Epithelial cell of proximal tubule (primary cell): ENCODE measurements at places on chromosomes 13 and 19. TPM values are rescaled to one million over a fixed set of nuclear protein-coding genes. Genes with fewer than 3 reads are reported as not detected.

- no peak for DNase-seq
These were observed 19.3 kb downstream of the TNFSF11 start for GRCh38 chr13:42592915-42593900.

- no peak for DNase-seq
These were observed 2.3 kb upstream of the ZNF347 start for GRCh38 chr19:53161123-53161522.

- DNase-seq = no peak
These were observed 19.6 kb downstream of the TMEM150B start for GRCh38 chr19:55305491-55305890.

GRCh38 chr19:8138201-8138600, 11.2 kb downstream of the FBN3 start:
- no peak for DNase-seq

GRCh38 chr13:76641056-76641455, 245.1 kb downstream of the KCTD12 start:
- no peak for DNase-seq

DNA sequence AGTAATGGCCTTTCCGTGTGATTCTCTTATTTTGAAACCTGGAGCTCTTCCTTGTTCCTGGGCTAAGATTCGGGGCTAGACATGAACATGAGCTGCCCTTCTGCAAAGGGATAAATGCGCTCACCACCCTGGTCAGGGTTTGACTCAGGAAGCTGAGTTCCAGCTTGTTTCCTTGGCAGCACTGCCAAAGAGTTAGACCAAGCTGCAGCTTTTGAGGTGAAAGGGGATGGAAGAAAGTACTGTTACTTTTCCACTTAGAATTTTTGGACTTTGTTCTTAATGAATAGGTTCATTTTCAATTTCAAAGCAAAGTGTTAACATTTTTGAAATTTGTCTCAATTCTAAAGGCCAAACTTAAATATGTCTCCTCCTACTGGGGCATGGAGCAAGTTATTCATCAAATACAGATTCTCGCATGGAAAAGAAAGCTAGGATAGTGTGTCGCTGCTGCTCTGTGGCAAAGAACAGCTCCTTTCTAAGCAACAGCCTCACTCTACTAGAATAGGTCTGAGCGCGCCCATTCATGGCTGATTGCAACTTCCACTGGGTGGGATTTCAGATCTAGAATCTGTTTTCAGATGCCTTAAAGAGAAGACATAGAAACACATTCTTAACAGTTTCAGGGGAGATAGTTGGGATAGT, 2.2 kb downstream of the RGCC start:
- no peak for DNase-seq

Gene ZNF726
- 5.9 and 11.6 TPM in 2 replicates for total RNA-seq

DNA sequence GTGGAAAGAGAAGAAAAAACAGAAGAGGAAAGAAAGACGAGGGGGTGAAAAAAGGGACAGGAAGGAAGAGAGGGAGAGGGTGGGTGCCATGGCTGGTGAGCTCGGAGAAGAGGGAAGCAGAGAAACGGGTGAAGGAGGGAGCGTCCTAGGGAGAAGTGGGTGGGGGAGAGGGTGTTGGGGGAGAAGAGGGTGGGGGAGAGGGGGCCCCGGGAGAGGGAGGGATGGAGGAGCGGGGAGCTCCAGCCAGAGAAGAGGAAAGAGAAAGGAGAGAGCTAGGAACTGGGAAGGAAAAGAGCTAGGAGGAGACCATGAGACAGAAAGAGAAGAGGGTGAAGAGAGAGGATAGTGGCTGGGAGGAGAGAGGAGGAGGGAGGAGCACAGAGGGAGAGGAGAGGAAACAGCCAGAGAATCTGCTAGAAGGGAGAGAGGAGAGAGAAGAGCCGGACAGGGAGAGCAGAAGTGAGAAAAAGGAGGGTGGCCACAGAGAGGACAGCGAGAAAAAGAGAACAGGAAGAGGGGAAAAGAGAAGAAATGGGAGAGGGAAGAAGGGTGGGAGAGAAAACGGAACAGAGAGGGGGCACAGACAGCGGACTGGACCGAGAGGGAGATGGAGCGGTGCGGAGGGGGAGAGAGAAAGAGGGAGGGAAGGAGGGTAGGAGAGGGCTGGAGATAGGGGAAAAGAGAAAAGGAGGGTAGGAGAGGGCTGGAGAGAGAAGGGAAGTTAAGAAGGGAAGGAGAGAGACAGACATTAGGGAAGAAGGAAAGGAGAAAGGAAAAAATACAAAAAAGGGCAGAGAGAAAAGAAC, 11.9 kb upstream of the GARIN5A start:
- no peak for DNase-seq

GRCh38 chr19:42563352-42564210, 31.1 kb downstream of the CEACAM8 start:
- DNase-seq = peak; percentile 1

Gene HTR2A
- total RNA-seq = not detected in 2 replicates

Gene TNFRSF19
- total RNA-seq = 7.3 and 8.4 TPM in 2 replicates

GRCh38 chr19:18500799-18501198, 21.1 kb downstream of the ELL start:
- DNase-seq = no peak

Gene CPB2
- not detected in 2 replicates for total RNA-seq

GRCh38 chr13:112270951-112271350, 105.2 kb upstream of the SPACA7 start:
- no peak for DNase-seq

DNA sequence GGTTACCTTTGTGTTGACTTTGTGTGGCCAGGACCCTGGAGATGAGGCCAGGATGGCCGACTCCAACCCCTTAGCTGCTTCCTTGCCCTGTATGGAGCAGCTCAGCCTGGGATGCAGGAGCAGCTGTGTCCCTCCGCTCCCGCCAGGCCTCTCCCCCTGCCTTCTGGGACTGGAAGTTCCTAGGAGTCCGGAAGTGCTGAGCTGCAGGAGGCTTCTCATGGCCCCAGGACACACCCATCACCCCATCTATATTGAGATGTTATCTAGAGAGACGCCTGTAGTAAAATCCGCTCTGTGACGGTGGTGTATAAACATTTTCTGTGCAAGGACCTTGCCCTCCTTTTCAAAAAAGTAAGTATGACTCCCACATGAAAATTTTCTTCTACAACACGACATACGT, 27.0 kb downstream of the WTIP start:
- DNase-seq = no peak

GRCh38 chr13:26529441-26529840, 28.0 kb upstream of the WASF3 start:
- DNase-seq = peak; percentile 9

DNA sequence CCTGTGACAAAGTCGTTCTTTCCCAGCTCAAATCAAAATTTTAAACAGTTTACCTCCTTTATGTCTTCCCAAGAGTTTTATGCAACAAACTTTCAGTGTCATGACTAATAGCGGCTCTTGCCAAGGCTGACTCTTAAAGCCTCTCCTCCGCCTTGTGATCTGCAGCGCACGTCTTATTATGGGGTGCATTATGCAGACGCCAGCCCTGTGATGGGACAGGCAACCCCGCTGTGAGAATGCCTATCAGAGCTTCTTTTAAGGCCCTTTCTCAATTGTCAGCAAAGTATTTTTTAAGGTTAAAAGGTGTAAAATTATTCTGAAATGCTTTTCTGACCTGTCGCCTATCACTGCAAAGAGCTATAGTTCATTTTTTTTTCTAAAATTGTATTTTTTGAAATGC, 152.8 kb downstream of the SOX1 start:
- DNase-seq = no peak

- no peak for DNase-seq
These were observed 330.3 kb upstream of the MIR17HG start for GRCh38 chr13:91017031-91017668.

DNA sequence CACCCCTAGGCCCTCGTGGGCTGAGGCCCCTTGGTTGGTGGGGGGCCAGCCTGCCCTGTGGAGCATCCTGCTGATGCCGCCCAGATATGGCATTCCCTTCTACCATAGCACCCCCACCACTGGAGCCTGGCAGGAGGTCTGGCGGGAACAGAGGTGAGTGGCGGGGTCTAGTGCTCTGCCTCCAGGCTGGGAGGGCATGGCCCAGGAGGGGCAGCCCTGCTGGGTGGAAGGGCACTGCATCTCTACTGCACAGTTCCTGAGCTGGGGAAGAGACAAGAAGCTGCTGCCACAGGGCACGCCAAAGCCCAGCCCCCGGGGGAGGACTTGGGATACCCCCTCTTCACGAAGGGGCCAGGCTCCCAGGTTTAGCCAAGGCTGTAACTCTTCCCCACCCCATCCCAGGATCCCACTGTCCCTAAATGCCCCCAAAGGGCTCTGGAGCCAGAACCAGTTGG, 2.4 kb upstream of the KMT2B start:
- no peak for DNase-seq

GRCh38 chr13:33285420-33286124, at the start of gene STARD13:
TSS of gene STARD13 (minus strand) at chr13:33285755. CDS start at chr13:33285638, 117 bp downstream.
- peak; percentile 85 for DNase-seq

GRCh38 chr13:98514288-98514687, 62.6 kb downstream of the STK24 start:
- DNase-seq = no peak

DNA sequence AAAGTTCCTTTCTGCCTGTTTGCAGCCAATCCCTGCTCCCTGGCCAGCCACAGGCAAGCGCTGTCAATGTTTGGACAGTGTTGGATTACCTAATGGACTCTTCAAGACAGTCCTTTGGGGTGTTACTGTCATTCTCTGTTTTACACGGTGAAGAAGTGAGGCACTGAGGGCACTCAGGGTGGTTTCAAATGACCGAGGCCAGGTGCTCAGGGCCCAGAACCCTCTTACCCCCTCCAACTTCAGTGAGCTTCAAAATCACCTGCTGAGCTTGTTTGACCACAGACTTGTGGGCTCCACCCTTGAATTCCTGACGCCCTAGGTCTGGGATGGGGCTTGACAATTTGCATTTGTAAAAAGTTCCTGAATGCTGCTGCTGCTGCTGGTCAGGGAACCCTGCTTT, 97.9 kb downstream of the GGACT start:
- no peak for DNase-seq

GRCh38 chr19:51361239-51361638, 4.9 kb downstream of the ETFB start:
- DNase-seq = no peak

DNA sequence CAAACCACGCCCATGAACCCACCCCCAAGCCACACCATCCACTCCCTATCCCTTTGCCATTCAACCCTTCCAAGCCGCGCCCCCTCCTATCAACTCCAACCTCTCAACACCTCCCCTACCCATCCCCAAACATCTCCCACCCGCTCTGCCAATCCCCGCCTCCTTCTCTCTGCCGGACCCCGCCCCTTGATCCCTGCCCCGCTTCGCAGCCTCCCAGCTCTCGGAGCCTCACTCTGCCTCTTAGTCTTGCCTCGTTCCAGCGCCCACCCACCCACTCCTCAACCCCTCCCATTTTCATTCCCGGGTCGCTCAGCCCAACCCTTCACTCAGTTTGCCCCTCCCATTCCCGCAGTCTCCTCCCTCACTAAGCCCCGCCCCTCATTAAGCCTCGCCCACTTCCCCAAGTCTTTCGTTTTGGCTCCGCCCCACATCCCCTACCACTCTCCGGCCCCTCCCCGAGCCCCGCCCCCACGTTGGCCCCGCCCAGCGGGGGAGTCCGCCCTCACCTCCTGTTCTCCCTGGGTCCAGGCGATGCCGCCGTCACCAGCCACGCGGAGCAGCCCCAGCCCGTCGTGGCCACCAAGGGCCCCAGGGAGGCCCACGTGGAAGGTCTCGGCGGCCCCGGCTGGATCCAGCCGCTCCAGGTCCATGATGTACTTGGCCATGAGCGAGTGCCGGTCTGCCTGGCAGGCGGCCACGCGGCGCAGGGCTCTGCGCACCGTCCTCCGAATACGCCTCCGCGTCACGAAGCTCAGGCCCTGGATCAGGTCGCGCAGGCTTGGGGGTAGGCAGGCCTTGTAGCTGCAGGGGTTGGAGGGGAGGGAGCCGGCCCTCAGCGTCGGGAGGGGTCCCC, 5.7 kb downstream of the JAK3 start:
- peak; percentile 42 for DNase-seq
